Stimulated activated CD4-positive, alpha-beta T cell treated with anti-CD3 and anti-CD28 coated beads, Interleukin-1b, Interleukin-23, amount 100 ng/mL, for 48 hours (primary cell): ENCODE measurements at places on chromosomes 7 and 10.

DNA sequence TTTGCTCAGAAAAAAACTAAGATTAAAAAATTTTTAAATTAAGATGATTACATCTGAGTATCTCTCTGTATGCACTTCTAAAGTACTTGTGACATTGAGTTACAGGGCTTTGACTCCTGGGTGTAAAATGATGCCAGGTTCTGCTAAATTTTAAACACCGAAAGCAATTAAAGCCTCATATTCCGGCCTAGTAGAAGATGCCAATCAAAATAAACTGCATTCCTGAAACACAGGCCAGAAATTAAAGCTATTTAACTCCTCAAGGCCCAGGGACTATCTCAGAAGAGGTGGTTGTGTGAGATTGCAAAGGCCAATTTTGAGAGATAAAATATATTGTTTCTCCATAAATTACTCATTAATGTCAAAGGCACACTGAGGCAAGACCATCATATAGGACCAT lies 388.3 kb downstream of the KIF20B start:
- no peak for DNase-seq

DNA sequence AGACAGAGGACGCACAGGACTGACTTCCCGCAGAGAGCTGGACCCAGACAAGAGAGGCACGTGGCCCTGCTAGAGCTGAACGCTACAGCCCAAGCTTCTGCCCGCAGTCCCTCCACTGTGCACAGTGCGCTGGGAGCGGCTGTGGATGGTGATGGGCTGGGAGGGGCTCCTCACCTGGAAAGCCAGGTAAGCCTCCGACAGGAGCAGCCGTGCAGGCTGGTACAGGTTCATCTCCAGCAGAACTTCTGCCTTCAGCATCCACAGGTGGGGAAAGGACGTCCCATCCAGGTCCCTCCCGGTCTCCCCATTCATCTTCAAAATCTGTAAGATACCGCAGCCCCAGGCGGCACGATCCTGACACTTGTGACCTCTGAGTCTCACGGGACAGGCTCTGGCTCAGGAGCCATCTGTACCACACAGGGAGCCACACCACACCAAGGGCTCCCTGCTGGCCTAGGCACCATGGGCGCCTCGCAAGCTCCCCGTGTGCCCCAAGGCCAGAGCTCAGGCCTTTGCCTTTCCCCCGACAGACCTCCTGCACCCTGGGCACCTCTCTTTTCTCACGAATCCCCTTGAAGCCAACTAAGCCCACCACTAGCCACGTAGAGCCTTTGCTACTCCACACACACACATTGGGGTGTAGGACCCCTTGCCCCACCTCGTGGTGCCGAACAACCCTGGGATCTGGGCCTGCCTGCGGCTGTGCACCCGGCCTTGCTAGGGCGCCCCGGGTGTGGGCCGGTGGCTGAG lies 76.3 kb downstream of the CFAP46 start:
- no peak for DNase-seq

GRCh38 chr10:98399784-98400183 lies 15.2 kb downstream of the PYROXD2 start:
- no peak for DNase-seq

GRCh38 chr7:40077849-40078248 lies 56.6 kb downstream of the MPLKIP start:
- DNase-seq = no peak
